ENCODE measurements at places on chromosomes 7 and 10.
A peak's percentile ranks its signal among the peaks of the same experiment; 100 is the strongest.

- DNase-seq: no peak
Measured at GRCh38 chr10:70512149-70512639, 33.6 kb downstream of the PALD1 start.

DNA sequence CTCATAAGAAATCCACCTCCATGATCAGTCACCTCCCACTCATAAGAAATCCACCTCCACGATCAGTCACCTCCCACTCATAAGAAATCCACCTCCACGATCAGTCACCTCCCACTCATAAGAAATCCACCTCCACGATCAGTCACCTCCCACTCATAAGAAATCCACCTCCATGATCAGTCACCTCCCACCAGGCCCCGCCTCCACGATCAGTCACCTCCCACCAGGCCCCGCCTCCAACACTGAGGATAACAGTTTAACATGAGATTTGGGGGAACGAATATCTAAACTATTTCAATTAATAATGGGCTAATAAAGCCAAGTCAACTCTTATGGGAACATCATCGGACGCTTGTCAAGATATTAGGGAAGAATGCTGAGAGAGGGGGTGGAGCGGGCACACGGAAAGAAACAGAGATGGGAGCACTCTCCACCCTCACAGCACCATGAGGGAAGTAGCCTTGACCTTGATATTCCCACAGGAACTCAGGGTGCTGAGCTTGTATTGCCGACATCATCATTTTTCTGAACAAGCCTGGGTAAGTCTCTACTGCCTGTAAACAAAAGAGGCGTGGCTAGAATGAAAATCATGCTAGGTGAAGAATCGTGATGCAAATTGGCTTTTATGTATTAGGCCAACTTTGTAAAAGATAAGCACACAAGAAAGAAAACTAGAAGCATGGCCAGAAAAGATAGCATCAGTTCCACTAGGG, 303.5 kb upstream of the KLF6 start:
- no peak for DNase-seq

GRCh38 chr7:27459731-27460053, 203.0 kb downstream of the HIBADH start:
- DNase-seq: no peak

- no peak for DNase-seq
Measured at GRCh38 chr7:5553298-5553877, 129.8 kb upstream of the TNRC18 start.

- DNase-seq: peak; percentile 11
Measured at GRCh38 chr10:95789902-95790301, 33.9 kb downstream of the ENTPD1 start.

DNA sequence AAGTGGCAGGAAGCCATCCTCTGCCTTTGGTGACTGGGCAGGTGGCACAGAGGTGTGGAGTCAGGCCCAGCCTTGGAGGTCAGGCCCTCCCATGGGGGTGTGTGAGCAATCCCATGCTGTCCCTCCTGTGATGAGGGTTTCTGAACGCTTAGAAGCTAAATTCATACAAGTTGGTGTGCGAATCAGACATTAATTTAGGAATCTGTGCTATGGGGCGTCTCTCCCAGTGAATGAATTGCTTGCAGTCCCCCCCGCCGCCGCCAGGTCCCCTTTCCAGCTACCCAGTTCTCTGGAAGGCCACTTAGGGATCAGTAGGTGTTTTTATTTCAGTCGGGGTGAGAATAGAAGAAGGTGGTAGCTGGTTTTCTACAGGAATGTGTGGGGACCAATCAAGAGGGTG, 37.5 kb downstream of the LRRC18 start:
- DNase-seq: no peak

GRCh38 chr10:100993986-100994708, 5.5 kb upstream of the LZTS2 start:
- no peak for DNase-seq

- no peak for DNase-seq
Measured at GRCh38 chr7:152909280-152909679, 149.7 kb downstream of the ACTR3B start.

Data from SIG-M5 (cell line).